ENCODE measurements at places on chromosomes 7 and 10.
A peak's percentile ranks its signal among the peaks of the same experiment; 100 is the strongest.

- H3K27ac ChIP-seq = peak overlapping the region; percentile 81
- H3K4me3 ChIP-seq = peak overlapping the region; percentile 9
- H3K27me3 ChIP-seq = no peaks in the 10 kb centered on the region
- no peaks in the 10 kb centered on the region for H3K36me3 ChIP-seq
- DNase-seq = peak; percentile 85
Measured at GRCh38 chr10:88116481-88116880, 253.1 kb downstream of the PTEN start.

- peak; percentile 9 for DNase-seq
- H3K4me3 ChIP-seq = no peak overlapping the region
- 0 out of 2 replicates have a peak, but pooled peaks cover 3% of the 10 kb centered on the region for H3K27me3 ChIP-seq
- no peaks in the 10 kb centered on the region for H3K4me1 ChIP-seq
Measured at GRCh38 chr10:80392250-80392649, 16.1 kb upstream of the PRXL2A start.

DNA sequence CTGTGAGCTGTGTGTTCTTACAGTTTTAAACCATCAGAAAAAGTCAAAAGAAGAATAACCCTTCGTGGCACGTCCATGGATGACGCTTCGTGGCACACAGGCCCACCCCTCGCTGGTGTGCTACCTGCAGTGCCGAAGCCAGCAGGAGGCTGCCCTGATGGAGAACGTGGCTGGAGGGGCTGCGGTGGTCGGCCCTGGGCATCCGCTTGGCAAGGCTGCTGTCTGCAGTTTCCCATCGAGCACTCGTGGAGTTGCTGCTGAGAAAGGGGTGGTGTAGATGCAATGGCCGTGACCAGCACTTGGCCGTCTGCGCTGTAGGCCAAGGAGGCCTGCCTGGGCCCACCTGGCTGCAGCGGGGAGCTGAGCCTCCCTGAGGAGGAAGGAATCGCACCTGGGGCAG is 3.2 kb upstream of the ADGRA1 start:
- no peak for DNase-seq
- peaks cover 37% of the 10 kb centered on the region for H3K27me3 ChIP-seq
- H3K4me3 ChIP-seq = no peak overlapping the region
- H3K4me1 ChIP-seq = no peaks in the 10 kb centered on the region

- DNase-seq = no peak
- H3K36me3 ChIP-seq = no peaks in the 10 kb centered on the region
- no peak overlapping the region for H3K4me3 ChIP-seq
Measured at GRCh38 chr7:70808876-70809275, 323.1 kb upstream of the GALNT17 start.

DNA sequence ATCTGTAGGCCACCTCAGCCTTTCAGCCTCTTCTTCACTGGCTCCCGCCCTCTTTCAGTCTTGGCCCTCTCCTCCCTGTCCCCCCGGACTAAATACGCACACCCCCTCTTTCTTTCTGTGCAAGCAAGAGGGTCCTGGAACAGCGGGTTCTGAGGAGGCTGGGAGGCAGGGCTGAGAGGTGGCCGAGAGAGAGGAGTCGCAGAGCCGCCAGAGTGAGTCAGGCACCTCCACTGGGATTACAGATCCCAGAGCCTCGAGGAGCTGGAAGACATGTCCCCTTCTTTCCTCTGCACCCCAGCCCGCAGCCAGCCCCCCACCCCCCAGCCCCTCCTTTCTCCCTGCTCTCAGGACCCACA is 182 bp downstream of the CCDC136 start:
- no peaks in the 10 kb centered on the region for H3K27me3 ChIP-seq
- H3K4me1 ChIP-seq = peaks cover 8% of the 10 kb centered on the region
- DNase-seq = peak; percentile 64
- no peaks in the 10 kb centered on the region for H3K36me3 ChIP-seq
- H3K4me3 ChIP-seq = peak overlapping the region; percentile 75
- H3K27ac ChIP-seq = no peak overlapping the region

GRCh38 chr7:69610374-69611084 is 12.3 kb downstream of the AUTS2 start:
- no peak overlapping the region for H3K27ac ChIP-seq
- no peaks in the 10 kb centered on the region for H3K36me3 ChIP-seq
- H3K4me1 ChIP-seq = no peaks in the 10 kb centered on the region
- no peak overlapping the region for H3K4me3 ChIP-seq
- H3K27me3 ChIP-seq = no peaks in the 10 kb centered on the region
- DNase-seq = no peak

DNA sequence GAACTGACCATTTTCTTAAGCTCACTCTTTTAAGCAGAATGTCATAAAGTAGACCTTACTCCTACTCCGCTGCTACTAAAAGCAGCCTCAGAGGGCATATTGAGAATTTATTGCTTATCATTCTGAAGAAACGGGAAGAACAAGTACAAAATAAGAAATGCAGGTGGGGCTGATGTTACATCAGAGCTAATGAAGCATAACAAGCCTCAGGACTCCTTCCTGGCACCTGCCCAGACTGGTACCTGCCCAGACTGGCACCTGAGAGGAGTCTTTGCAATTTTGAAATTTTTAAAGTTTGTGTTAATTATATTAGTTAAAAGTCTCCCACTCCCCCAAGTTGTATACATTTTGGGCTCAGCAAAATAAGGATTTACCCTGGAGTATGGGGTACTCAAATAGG is 162.4 kb downstream of the SEMA3E start:
- H3K27ac ChIP-seq = no peak overlapping the region
- no peaks in the 10 kb centered on the region for H3K27me3 ChIP-seq
- H3K36me3 ChIP-seq = no peaks in the 10 kb centered on the region
- no peaks in the 10 kb centered on the region for H3K4me1 ChIP-seq

- no peaks in the 10 kb centered on the region for H3K27me3 ChIP-seq
- H3K27ac ChIP-seq = no peak overlapping the region
- no peaks in the 10 kb centered on the region for H3K36me3 ChIP-seq
- H3K4me3 ChIP-seq = no peak overlapping the region
Measured at GRCh38 chr10:11286261-11286852, 268.7 kb downstream of the CELF2 start.

GRCh38 chr7:100539436-100540006 is 518 bp downstream of the AGFG2 start:
- no peaks in the 10 kb centered on the region for H3K36me3 ChIP-seq
- H3K4me3 ChIP-seq = peak overlapping the region; percentile 83
- no peak for DNase-seq
- H3K27me3 ChIP-seq = no peaks in the 10 kb centered on the region

DNA sequence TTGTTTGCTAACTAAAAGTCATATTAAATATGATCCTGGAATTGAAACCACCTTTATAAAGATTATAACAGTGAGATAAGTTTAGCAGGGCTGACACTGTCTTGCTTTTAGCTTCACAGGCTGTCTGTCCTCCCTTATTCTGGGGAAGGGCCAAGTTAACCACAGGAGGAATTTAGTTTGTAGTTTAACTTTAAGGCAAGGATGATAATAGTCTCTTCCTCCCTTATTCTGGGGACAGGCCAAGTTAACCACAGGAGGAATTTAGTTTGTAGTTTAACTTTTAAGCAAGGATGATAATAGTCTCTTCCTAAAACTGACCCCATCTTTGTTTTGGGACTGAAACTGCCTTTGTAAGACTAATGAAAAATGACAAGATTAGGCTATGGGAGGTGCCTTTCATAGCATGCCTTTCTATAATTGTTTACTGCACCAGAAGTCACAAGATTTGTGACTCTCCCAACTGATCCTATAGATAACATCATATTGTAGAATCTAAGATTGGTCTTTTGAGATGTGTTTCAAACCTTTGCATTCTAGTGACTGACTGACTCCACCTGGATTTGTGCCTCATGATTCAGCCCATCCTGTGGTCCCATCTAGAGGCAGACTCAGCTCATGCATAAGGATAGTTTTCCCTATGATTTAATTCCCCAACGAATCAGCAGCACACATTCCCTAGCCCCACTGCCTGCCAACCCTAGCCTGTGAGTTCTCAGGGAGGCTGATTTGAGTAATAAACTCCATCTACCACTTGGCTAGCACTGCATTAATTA is 212.0 kb downstream of the MAGI2 start:
- no peaks in the 10 kb centered on the region for H3K36me3 ChIP-seq
- peak overlapping the region; percentile 9 for H3K27ac ChIP-seq
- peaks cover 17% of the 10 kb centered on the region for H3K4me1 ChIP-seq

DNA sequence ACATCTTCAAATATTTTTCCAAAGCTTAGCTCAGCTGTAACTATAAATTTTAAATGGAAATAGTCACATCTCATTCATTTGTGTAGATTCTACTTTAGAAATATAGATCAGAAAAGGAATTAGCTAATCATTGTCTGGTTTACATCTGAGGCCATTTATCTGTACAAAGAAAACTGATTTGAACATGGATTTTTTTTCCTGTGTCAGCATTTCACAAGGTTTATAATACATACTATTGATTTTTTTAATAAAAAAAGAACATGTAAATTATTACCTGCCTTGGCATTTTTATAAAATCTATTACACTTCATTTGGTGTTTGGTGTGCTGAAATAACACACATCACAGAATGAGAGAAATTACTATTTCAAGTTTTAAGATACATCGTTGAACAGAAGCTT is 3.5 kb upstream of the GPR37 start:
- H3K4me1 ChIP-seq = no peaks in the 10 kb centered on the region
- no peak overlapping the region for H3K27ac ChIP-seq
- no peaks in the 10 kb centered on the region for H3K36me3 ChIP-seq
- peaks cover 14% of the 10 kb centered on the region for H3K27me3 ChIP-seq
